NCI-H1417 (cell line): ENCODE measurements at places on chromosomes 12 and 14.

- DNase-seq = no peak
Observed at GRCh38 chr14:50670196-50670865, 2.2 kb upstream of the SAV1 start.

DNA sequence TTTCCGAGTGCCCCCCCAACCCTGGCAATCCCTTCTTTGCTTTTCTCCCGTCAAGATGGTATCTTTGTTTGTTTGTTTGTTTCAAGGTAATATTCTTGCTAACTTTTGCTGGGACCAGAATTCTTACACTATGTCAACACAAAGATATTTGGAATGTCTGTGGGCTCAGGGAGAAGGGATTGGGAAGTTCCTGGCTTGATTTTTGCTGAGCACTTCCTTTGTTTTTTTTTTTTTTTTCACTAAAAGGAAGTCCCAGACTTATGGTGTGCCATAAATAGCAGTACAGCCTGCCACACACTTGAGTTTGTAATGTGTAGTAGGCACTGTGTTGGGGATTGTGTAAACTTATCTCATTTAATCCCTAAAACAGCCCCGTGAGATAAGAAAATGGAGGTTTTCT, 11.2 kb upstream of the RNU6-7 start:
- DNase-seq = no peak

DNA sequence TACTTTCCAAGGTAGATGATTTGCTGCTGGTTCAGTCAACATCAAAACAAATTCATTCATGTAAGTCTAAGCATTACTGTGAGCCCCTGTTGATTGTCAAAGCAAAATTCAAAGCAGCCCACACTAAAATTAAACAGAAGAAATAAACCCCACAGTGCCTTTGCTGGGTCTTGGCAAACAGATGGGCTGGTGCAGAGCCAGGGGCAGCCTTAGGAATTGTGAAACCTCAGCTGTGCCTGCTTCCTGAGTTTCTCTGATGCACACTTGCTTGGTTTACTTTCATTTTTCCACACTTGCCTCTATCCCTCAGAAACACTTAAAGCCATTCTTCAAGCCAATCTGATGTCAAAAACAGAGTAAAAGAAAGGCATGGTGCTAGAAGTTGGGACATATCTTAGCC, 6.6 kb upstream of the PLEKHG7 start:
- DNase-seq = no peak

DNA sequence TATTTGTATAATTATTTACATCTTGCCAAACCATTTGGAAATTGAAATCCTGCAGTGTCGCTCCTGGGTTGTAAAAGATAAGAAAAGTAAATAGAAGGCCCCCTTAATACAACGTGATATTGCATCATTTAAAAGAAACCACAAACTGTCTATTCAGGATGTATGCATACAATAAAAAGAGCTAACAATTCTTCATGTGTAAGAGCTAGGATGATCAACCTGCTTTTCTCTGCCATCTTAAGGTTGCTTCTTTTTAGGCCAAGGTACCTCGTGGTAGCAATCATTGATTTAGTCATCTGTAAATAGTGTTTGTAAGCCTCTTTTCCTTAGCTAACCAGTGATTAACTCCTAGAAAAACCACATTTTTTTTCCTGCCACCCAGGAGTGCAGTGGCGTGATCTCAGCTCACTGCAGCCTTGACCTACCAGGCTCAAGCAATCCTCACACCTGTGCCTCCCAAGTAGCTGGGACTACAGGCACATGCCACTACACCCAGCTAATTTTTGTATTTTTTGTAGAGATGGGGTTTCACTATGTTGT, 3.3 kb upstream of the USP44 start:
- DNase-seq = no peak

DNA sequence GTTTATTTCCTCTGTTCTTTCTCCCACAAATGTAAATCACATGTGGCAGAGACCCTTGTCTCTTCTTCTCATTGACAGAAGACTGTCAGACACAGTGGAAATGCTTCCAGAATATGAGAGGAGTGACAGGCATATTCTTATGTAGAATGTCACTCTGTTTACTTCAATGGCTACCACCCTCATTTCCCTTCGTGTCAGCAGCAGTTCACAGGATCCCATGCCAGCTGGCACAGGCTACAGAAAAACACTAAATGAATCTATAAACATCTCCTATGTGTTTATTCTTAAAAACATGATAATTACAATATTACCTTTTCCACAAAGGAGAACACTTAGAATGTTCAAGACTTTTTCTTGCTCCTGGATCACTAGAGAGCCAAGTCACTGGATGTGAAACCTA, 183.8 kb upstream of the CNTN1 start:
- no peak for DNase-seq

DNA sequence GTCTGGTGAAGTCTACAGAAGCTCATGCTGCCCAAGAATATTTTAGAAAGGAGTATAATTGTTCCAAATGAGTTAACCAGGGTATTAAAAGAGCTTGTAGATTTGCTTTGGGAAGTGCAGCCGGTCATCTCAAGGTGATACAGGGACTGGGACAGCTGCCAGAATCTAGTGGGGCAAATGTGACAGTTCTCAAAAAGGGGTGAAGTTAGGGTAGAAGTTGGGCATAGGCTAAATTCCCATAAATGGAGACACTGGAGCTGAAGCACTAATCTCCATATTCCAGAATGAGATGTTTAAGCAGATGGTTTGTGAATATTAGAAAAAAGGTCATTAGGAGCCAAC, 94.7 kb downstream of the ANO6 start:
- no peak for DNase-seq

DNA sequence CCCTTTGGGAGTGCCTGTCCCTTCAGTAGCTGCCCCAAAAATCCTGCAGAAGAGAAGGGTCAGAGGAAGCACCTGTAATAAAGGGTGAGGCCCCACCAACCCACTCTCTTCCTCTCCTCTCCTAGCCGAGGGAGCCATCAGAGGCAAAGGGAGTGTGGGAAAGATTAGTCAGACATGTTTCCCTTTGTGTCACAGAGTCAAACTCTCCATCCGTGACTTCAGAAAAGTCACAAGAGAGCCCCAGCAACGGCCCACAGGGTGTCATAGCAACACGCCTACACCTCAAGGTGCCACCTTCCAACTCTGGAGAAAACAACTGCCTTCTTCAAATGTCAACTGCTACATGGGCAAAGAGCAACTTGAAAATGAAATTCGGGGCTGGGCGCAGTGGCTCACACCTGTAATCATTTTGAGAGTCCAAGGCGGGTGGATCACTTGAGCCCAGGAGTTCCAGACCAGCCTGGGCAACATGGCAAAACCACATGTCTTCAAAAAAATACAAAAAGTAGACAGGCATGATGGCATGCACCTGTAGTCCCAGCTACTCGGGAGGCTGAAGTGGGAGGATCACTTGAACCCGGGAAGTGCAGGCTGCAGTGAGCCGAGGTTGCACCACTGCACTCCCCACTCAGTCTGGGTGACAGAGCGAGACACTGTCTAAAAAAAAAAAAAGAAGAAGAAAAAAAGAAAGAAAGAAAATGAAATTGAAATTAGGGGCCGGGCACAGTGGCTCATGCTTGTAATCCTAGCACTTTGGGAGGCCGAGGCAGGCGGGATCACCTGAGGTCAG, 17.7 kb upstream of the CD27 start:
- DNase-seq = no peak

GRCh38 chr14:77625360-77625759, 8.9 kb upstream of the SPTLC2 start:
- no peak for DNase-seq

DNA sequence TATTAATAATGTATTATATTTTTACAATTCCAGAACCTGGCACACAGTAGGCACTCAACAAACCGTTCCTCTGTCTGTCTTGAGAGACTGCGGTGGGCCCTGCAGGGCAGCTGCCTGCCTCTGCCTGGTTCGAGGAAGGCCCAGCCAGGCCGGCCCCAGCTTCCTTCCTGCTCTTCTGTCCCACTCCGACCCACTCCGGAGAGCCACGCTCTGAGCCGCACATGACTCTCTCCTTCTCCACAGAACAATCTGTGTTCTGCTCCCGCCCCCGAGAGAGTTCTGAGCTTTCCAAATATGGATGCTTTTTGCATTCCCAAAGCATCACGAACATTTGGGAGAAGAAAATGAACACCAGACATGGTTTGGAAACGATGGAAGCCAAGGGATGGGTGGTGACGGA, 57.3 kb downstream of the TTC7B start:
- DNase-seq = no peak

DNA sequence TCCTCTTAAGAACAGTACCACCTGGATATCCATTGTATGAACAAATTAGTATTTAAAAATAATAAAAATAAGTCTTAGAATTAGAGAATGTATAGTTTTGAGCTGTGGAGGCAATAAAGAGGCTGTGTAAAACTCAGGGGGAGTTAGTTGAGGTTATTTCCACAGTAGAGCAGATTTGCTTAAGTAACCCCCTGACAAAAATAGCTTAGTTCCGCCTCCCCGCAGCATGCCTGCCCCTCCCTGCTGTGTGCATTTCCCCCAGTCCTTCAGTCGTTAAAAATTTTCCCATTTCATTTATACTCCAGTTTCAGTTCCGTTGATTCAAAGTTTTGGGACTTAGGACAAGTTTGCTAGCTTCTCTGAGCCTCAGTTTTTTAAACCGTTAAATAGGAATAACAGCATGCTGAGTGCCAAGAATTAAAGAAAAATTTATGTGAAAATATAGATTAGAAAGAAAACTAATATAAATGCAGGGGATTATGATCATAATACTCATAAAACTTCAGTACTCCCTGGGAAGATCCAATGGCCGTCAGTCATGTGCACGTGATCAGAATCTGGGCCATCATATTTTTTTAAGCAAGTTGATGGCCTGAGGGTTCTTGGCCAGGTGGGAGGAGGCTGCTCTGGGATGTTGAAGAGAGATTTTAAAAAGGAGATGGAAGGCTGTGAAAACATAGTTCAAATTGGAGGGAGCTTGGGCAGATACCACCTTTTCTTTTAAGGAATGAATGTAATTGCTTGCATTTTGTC, 14.5 kb upstream of the SLC38A2 start:
- DNase-seq = no peak

DNA sequence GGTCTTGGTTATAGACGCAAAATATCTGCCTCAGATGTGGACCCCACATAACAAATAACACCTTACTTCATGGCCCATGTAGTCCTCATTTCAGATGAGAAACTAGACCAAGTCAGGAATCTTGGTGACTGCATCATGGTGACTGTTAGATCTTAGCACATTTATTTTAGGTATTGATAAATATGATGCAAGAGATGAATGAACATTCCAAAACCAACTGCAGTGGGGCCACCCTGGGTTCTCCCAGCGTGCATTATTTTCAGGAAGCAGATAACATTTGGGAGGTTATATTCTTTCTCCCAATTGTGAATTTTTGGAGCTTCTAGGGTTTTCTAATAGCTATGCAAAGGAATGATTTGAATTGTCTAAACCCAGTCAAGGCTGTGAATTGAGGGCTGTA, 55.2 kb upstream of the PTGR2 start:
- DNase-seq = no peak

DNA sequence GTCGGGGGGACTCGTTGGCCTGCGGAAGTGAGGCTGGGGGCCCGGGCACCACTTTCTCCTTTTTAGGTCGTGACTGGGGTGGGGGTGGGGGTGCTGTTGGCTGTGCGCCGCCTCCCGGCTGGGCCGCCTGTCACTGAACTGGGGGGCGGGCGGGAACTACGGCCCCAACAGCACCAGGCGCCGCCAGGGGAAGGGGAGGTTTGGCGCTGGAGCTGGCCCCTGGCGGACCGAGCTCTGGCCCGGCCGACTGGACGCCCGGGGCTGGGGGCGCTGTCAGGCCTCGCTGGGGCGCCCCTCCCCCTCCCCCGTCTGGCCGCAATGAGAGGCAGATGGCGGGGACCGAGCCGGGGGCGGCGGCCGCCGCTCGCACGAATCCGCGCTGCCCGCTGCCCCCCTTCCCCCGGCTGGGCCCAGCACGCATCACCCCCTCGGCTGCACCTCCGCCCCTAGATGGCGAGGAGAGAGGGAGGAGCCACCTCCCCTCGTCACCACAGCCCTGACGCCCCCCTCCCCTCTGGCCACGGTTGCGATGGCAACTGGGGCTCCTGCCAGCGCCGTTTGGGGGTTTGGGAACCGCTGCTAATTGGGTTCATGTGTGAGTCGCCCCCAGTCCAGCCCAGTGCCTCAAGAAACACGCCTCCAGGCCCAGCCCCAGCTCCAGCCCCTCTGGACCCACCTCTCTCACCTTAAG, 723 bp downstream of the NFATC4 start:
- peak; percentile 67 for DNase-seq

DNA sequence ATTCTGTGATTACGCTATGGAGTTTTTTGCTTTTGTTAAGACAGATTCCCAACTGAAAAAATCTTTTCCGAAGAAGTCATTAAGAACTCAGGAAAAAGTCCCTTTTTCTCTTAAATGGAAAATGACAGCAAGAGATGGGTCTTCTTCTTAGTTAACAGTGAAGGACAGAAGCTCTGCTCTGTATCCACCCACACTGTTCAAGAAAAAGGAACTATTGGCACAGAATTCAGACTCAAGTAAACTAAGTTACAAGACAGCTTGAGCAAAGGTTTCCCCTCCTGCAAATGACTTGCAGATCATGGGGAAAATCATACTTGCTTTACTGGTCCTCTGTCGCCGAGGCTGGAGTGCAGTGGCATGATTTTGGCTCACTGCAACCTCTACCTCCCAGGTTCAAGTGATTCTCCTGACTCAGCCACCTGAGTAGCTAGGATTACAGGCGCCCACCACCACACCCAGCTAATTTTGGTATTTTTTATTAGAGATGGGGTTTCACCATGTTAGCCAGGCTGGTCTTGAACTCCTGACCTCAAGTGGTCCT, 137.1 kb upstream of the AEBP2 start:
- no peak for DNase-seq

DNA sequence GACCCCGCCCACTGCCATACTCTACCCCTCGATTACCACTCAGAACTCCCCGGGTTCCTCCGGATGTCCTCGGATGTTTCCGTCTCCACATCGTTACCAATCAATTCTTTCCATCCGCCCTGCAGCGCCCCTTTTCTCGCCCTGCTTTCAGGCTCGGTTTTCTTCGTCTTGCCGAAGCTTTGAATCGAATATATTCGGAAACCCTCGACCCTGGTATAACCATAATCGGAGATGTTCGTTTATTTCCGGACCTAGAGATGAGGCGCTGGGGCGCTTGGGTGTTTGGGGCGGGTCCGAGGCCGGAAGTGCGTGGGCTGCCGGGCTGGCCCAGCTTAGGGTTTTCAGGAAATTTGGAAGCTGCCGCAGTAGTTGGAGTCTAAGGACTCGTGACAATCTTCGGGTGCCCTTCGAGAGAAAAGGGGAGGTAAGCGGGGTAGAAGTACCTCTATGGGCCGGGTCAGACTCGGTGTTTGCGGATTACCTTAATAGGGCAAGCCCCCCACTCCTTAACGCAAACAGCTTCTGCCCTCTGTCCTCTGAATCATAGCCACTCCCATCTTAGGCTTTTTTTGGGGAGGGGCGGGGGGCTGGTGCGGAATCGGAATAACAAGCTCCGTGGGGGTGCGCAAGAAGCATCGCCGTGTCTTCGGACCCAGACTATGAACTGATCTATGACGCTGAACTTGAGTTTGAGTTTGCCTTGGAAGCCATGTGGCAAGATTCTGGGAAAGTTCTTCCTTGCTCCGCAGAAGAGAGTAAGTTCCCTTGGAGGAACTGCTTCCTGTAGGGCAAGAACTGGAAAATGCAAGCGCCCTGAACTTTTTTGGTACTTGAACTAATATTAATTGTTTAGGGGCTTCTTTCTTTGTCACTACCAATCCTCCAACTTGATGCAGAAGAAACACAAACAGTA, at the start of gene C14orf119:
C14orf119 (plus strand) TSS at position 310 of the 913 bp plus-strand sequence. CDS start 2,154 bp downstream, outside the sequence.
- DNase-seq = no peak
